Right hindlimb (tissue), 1 donor: ENCODE measurements at places on chromosomes 5 and 9.

- no peak for DNase-seq
These were observed 1.9 kb upstream of the ERBIN start for GRCh38 chr5:65924366-65925043.

- DNase-seq = no peak
These were observed 77.0 kb downstream of the LIFR start for GRCh38 chr5:38479315-38479904.

DNA sequence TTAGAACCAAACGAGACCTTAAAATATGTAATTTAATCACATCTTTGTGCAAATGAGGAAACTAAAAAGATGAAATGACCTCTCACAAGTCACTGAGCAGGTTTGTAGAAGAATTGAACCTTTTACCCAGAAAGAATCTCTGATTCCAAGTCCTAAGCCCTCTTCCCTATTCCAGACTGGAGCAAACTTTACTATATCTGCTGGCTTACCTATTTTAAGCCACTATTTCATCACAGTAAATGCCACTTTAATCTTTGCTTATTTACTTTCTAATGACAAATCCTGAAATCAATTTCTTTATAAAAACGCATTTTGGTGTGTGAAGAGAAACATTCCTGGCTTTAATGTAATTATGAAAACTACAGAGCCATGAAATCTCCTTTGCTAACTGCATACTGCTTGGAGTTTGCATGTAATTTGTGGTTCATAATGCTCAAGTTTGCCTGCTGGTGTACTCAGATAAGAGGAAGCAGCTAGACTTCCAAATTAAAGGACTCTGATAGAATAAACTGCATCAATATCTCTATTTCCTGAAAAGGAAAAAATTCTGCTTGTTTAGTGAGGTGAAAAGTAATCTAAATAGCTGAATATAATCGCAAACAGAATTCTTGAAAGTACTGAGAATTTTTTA is 121.2 kb downstream of the RAB3C start:
- no peak for DNase-seq

GRCh38 chr5:93894601-93895354 is 153.4 kb upstream of the POU5F2 start:
- DNase-seq = no peak

DNA sequence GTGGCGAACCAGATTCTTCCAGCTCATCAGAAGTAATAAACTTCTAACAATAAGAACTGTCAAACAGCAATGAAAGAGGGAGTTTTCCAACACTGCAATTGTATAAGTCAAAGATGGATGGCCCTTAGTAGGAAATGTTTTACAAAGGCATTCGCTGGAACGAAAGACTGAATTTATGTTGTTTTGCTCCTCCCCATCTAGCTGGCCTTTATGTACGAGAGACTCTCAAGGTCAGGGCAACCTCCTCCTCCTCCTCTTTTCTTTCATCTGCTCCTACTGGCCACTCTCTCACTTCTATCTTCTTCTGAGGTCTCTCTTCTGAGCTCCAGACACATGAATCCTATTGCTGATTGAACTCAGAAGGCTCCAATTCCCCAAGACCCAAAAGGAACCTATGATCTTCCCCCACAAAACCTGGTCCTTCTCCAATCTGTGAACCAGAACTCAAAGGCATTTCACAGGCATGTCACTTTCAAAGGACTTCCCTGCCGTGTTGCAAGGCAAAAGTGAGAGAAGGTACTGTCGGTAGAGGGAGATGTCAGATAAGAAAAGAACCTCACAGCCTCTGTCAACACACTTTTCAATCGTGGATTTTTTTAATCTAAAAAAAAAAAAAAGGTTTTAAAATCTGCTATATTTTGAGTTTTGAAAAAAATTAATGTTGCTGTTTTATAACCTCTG is 28.5 kb upstream of the PUM3 start:
- no peak for DNase-seq

GRCh38 chr5:116578676-116579075 is 4.1 kb upstream of the SEMA6A start:
- DNase-seq = no peak
